Stimulated activated CD4-positive, alpha-beta T cell treated with anti-CD3 and anti-CD28 coated beads, Interleukin-4, amount 100 ng/mL, for 24 hours (primary cell): ENCODE measurements at places on chromosomes 7 and 10.
A peak's percentile ranks its signal among the peaks of the same experiment; 100 is the strongest.

DNA sequence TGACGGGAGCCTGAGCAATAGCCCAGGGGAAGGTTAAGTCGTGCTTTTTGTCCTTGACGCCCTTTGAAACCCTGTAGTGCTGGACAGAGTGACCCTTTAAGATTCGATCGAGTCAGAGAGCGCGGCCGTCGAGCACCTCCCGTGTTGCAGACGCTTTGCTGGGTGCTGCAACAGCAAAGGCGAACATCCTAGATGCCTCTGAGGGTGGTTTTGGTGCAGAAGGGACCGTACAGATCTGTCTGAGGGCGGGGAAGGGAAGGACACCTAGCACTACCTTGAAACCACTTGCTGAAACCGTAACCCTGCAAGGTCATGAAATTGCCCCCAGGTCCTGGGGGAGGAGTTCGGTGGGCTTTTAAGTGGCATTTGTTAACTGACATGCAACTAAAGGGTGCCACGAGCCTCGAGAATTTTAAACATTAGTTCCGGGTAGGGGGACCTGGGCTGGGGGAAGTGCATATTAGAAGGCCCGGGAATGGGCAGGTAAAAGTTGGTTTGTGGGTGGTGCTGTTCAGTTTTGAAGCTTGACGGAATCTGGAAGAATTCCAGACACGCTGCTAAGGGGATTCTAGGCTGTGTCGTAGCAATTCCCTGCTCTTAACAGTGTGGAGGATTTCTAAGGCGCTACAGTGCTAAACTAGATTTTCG is 786 bp downstream of the ATP5F1C start:
- DNase-seq, result no peak

GRCh38 chr7:39083781-39084180 is 106.1 kb downstream of the POU6F2 start:
- no peak for DNase-seq

DNA sequence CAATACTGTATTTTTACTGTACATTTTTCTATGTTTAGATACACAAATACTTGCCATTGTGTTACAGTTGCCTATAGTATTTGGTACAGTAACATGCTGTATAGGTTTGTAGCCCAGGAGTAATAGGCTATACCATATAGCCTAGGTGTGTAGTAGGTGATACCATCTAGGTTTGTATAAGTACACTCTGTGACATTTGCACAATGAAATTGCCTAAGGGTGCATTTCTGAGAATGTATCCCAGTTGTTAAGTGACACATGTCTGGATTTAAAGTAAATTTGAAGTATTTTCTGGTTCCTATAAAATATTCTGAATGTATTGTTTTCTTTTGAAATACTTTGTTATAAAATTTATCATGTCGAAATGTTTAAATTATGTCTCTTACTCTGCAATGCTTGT is 7.2 kb downstream of the CDK14 start:
- no peak for DNase-seq

DNA sequence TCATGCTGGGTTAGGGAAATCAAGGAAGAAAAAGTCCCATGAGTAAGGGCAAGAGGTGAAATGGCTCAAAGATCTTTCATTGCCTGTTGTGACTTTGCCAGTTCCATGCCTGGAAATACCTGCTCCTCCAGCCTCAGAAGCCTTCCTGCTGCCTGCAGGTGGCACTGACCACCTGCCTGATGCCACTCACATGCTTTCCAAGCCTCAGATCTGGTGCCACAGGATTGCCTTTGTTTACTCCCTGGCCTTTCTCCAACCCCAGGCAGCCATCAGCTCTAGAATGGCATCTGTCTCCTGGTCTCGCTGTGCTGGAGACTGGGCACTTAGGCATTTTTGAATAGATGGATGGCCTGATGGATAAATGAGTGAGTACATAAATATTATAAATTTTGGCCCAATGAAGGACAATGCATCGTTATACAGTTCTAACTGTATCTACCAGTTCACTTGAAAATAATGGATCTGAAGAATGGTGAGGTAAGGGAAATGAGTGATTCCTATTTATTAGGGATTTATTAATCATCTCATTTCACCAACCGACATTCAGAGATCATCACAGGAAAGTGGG is 657.2 kb downstream of the INHBA start:
- DNase-seq, result no peak

GRCh38 chr10:61215246-61215645 is 237.9 kb downstream of the TMEM26 start:
- no peak for DNase-seq

DNA sequence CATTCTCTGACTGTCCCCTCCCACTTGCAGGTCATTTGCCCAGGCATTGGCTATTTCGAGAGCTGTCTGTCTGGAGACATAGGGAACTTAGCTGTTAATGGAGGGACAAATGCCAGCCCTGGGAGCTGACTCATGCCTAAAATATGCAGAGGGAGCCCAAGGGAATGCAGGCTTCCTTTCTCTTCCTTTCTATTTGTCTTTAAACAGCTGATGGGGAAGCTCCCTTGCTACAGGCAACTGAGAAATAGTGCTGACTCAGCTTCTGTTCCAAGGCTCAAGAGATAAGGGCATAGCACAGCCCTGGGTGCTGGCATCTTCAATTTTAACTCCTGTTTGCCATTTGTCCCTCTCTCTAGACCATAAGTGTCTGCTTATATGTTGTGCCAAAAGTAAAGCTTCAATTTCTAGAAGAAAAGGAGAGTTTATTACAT is 82.7 kb upstream of the C1GALT1 start:
- no peak for DNase-seq

DNA sequence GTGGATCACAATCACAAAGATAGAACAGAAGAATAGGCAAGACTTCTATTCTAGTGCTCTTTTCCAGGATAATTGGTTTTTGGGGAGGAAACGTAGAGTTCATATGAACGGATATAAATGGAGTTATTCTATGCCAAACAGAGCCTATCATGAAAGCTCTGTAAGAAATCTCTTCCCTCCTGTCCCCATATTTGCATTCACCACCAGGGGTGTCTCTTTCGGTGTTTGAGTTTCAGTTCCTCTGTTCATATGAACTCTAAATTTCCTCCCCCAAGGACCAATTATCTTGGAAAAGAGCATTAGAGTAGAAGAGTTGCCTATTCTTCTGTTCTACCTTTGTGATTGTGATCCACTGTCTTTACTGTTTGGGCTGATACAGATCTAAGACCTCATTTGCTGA is 48.3 kb upstream of the CDC14C start:
- no peak for DNase-seq

DNA sequence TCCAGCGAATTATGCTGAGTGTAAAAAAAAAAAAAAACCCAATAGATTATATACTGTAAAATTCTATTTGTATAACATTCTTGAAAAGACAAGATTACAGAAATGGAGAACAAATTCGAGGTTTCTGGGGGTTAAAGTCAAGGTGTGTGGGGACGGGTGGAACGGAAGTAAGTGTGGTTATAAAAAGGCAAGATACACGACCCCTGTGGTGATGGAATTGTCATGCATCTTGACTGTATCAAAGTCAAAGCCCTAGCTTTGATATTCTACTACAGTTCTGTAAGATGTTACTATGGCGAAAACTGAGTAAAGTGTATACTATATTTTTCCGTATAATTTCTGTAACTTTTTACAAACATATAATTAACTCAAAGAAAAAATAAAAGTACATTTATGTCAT is 718.2 kb upstream of the PCDH15 start:
- no peak for DNase-seq

- peak; percentile 20 for DNase-seq
Observed at GRCh38 chr10:110803830-110804338, 67.8 kb upstream of the PDCD4 start.

DNA sequence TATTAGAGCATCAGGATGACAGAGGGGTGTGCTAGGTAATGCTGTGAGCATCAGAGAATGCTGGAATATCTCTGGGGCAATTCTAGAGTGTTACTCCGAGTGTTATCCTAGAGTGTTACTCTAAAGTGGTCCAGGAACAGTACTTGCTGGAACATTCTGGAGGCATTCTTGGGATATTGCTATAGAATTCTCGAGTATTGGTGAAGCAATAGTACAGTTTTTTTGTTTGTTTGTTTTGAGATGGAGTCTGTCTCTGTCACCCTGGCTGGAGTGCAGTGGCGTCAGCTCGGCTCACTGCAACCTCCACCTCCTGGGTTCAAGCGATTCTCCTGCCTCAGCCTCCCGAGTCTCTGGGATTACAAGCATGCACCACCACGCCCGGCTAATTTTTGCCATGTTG is 12.6 kb downstream of the SSC4D start:
- no peak for DNase-seq

- peak; percentile 6 for DNase-seq
Observed at GRCh38 chr10:35089611-35090161, 455 bp downstream of the CUL2 start.

DNA sequence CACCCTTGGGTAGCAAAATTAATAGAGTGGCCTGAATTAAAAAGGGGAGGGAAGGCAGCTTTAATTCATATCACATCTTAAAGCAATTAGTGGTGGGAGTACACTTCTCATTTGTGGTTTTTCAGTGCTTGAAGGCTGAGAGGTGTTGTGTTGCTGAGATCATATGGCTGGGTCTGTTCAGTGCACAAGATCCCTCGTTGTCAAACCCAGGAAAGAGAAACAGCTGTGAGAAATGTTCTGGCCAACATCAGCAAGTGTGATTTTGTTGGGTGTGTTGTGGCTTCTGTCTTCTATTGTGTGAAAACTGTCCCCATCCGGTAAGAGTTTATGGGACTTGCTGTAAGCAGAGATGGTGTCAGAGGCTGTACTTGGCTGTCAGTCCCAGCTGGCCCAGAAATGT is 197.9 kb upstream of the BMPER start:
- DNase-seq, result no peak

DNA sequence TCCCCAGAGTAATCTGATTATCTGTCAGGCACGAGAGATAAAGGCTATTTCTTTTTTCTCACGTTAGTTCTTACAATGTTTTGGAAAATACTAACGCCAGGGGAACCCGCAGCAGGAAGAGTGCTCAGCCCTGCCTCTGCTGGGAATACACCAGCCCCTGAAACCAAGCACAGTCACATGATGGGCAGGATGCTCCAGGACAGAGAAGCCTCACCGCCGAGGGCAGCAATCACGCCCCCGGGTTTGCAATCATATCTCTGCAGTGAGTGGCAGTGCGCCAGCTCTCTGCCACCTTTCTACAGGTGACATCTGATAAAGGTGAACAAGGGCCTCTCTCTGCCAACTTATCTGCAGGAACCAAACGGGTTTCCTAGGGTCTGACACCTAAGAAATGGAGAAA is 39.8 kb downstream of the BRI3 start:
- DNase-seq, result no peak

DNA sequence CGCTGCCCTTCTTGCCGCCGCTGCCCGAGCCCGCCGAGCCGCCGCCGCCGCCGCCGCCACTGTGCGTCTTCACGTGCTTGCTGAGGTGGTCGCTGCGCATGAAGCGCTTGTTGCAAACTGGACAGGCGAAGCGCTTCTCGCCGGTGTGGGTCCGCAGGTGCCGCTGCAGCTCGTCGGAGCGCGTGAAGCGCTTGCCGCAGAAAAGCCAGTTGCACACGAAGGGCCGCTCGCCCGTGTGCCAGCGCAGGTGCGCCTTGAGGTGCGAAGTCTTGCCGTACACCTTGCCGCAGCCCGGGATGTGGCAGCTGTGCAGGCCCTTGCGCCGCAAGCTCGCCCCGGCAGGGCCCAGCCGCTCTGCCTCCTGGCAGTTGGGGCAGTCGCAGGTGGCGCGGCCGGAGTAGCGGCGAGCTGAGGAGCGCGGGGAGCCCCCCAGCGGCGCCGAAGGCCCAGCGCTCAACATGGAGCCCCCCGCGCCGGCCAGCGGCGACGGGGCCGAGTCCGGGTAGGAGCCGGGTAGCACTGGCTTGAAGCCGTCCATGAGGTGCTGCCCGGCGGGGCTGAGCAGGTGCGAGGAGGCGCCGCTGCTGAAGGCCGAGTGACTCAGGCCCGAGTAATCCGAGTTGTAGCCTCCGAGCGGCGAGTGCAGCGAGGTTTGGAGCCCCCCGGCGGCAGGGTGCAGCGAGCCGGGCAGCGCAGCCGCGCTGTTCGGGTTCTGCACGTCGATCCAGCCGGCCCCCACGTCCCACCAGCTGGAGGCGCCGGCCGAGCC is 2.1 kb downstream of the SP8 start:
- DNase-seq, result no peak

DNA sequence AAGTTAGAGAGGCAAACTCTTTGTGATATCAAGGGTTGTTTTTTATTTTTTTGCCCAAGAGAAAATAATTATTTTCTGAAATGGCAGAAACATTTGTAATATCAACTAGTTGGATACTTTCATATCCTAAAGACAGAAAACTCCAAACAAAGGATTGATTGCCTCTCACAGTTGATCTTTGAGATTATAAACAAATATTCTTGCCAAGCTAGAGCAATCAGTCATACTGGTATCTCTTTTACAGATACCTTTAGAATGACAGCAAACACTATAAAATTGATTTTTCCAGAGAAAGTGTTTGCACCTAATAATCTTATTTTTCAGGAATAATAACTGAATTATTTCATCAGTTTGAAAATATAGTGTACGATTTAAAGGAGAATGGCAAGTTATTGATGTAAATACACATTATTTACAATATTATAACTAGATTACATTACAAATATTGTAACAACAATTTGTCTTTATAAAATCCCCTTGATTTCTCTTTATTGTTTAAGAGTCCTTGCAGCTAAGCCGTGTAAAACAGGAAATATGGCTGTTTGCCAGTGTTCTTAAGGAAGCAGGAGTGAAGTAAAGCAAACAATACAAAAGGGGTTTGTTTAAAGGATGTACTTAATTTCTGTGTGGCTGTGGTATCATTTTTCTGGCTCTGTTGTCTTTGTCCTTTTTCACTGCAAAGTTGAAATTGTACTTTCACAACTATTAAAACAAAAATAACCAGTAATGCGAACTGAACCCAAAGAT is 58.4 kb downstream of the MAPK8 start:
- DNase-seq, result no peak

GRCh38 chr7:28410628-28411531 is 1.4 kb upstream of the CREB5 start:
- no peak for DNase-seq

DNA sequence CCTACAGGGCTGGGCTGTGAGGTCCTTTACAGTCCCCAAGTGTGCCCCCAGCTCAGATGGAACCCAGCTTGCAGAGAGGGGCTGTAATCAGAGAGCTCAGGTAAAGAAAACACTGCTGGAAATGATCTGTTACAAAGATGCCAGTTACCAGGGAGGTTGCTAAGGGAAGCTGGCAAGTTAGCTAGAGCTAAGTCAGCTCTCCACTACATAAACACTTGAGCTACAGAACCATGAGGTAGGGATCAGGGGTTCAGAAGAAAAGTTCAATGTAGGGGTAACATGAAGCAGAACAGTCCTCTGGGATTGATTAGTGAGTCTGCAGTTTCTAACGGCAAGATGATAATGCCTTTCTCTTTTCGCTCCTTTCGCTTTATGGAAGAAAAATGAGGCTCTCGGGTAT is 53.1 kb upstream of the TM9SF3 start:
- DNase-seq, result no peak

DNA sequence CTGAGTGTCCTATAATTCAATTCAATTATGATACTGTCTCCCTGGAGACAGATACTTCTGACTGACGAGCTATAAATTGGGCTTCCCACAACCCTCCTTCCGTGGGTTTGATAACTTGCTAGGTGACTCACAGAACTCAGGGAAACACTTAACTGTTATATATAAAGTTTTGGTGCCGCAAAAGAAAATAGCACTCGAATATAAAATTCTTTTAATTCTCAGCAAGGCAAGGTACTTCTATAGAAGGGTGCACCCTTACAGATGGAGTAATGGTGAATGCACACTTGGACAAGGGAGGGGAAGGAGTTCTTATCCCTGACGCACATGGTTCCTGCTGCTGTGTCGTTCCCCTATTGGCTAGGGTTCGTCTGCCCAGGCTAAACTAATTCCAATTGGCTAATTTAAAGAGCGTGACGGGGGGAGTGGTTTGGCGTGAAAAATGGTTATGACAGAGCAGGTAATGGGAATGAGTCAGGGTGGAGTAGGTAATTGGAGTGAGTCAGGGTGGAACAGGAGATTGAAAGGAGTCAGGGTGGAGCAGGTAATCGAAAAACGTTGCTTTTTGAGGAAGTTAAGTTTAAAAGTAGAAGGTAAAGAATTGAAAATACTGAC is 20.8 kb upstream of the GHITM start:
- no peak for DNase-seq
